ENCODE measurements at places on chromosomes 3 and 15.

GRCh38 chr15:34217587-34218225, 7.1 kb upstream of the EMC4 start:
- no peak for DNase-seq

DNA sequence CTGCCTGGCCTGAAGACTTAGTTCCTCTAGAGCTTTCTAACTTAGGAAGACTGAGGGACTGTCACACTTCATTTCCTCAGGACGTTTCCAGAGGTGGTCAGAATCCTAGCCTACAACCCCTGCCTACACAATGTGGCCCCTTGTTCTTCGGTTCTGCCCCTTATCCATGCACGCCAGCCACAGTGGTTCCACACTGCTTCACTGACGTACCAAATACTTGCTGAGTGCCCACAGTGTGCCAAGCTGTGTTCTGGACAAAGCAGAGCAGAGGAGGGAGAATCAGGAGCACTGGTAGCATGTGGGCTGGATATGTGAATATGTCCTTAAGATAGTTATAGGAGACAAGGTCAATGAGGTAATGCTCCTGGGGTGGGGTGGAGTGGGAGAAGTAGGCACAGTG, 70.5 kb upstream of the SAMMSON start:
- DNase-seq, result no peak

- no peak for DNase-seq
Measured at GRCh38 chr3:162884373-162884772, 1387.8 kb downstream of the OTOL1 start.

GRCh38 chr3:52398670-52399081, 46.2 kb downstream of the SEMA3G start:
- DNase-seq, result no peak

DNA sequence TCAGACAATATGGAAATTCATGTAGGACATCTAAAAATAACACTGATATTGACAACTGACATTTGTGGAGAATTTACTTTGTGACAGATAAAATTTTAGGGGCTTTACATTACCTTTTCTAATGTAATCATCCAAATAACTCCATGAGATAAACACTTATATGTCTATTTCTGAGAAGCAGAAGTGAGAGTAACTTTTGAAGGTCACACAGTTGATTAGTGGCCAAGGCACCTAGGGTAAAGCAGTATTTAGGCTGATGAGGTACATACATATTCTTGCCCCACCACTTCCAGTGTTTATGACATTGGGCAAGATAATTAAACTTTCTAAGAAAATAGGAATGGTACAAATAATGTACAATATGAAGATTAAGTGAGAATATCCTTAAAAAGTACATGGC, 248.4 kb downstream of the CPNE4 start:
- DNase-seq, result no peak

- DNase-seq, result no peak
Measured at GRCh38 chr15:76386178-76386577, 49.6 kb downstream of the ISL2 start.

DNA sequence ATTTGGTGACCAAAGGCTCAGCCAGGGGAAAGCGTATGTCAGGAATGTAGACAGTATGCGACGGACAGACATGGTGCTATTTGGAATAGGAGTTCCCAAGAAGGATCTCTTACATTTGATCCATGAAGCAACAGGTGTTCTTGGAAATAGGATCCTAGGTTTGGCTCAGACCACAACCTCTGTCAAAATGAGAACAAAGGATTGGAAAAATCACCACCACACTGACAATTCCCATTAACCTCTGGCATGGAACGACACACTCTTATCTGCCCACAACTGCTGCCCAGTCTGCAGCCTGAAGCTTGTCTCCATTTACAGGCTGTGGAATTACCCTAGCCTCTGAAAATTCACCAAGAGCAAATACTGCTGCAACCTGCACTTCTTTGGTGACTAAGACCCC, 33.6 kb upstream of the LRRN1 start:
- no peak for DNase-seq

- no peak for DNase-seq
Measured at GRCh38 chr3:170203457-170203856, 18.8 kb upstream of the PRKCI start.

GRCh38 chr15:101501703-101502373, 12.3 kb upstream of the PCSK6 start:
- peak; percentile 40 for DNase-seq

- no peak for DNase-seq
Measured at GRCh38 chr3:134407239-134407625, 33.0 kb upstream of the AMOTL2 start.

GRCh38 chr3:105394177-105394576, 27.5 kb downstream of the ALCAM start:
- DNase-seq, result no peak

DNA sequence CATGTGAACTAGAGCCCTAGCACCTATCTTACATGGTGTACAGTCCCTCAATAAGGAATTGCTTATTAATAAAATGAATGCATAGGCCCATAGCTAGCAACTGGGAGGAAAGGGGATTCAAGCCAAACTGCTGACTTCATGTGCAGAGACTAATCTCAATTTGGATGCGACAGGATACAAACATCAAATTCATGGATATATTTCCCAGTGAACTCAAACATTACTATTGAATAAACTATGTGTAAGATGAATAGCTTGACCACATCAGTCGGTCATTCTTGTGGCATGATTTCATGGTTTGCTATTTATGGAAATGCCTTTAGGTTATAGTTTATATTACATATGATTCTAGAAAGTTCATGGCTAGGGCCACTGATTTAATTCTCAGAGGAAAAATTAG, 268.6 kb upstream of the SLITRK3 start:
- DNase-seq, result no peak

- DNase-seq, result no peak
Measured at GRCh38 chr15:63482874-63483323, 21.5 kb upstream of the USP3 start.

GRCh38 chr3:37924453-37924852, 62.8 kb downstream of the CTDSPL start:
- DNase-seq, result no peak

GRCh38 chr3:113241292-113242095, 30.1 kb downstream of the BOC start:
- DNase-seq, result peak; percentile 54

DNA sequence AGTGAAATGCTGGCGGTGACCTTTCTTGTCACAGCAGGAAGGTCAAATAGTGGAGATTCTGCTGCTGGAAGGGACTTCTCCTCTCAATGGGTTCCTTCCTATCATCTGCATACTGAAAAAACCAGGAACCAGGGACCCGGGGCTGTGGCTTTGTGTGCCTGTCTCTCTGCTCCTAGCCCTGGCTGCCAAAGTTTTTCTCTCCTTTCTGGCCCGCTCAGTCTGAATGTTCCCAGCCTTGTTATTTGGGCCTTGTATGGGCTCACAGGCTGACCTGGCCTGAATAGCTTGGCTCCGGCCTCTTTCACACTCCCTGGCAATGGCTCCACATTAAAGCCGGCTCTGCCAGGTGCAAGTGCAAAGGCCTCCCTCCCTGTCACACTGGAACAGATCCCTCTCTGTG, 94.7 kb downstream of the LRIG1 start:
- DNase-seq, result no peak

- no peak for DNase-seq
Measured at GRCh38 chr3:106560451-106560966, 691.7 kb upstream of the CBLB start.

GRCh38 chr3:171198781-171199472, 172.4 kb upstream of the SLC2A2 start:
- no peak for DNase-seq

DNA sequence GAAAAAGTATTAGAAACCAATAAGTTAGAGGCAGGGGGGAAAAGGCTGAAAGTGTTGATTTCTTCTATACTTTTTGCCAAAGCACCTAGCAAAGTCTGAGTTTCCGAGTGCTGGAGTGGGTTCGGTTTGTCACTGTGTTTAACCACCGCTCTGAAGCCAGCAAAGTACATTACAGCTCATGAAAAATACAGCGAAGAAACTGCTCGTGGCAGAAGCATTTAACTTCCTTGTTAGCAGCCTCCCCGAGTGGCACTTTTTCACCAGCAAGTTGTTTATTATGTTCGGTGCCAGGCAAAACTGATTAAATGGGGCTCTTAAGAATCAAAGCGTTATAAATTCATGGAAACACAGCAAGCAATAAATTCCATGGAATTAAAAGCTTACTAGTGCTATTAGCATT, 313.6 kb downstream of the FOXP1 start:
- DNase-seq, result no peak

GRCh38 chr3:151268267-151269235, 9.8 kb downstream of the P2RY14 start:
- no peak for DNase-seq

- peak; percentile 43 for DNase-seq
Measured at GRCh38 chr15:64749999-64750657, 25.3 kb downstream of the RBPMS2 start.

DNA sequence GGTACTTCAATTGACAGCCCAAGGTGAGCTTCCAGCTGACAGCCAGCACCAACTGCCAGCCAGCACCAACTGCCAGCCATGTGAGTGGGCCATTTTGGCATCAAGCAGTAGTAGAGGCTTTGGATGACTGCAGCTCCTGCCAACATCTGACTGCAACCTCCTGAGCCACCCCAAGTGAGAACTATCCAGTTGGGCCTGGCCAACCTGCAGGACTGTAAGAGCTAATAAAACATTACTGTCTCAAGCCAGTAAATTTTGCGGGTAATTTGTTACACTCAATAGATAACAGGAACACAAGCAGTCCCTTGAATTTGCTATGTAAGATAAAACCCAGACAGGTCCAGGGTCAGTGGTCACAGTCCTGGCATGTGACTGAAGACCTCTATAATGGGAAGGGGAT, 29.7 kb downstream of the EPHB1 start:
- no peak for DNase-seq

DNA sequence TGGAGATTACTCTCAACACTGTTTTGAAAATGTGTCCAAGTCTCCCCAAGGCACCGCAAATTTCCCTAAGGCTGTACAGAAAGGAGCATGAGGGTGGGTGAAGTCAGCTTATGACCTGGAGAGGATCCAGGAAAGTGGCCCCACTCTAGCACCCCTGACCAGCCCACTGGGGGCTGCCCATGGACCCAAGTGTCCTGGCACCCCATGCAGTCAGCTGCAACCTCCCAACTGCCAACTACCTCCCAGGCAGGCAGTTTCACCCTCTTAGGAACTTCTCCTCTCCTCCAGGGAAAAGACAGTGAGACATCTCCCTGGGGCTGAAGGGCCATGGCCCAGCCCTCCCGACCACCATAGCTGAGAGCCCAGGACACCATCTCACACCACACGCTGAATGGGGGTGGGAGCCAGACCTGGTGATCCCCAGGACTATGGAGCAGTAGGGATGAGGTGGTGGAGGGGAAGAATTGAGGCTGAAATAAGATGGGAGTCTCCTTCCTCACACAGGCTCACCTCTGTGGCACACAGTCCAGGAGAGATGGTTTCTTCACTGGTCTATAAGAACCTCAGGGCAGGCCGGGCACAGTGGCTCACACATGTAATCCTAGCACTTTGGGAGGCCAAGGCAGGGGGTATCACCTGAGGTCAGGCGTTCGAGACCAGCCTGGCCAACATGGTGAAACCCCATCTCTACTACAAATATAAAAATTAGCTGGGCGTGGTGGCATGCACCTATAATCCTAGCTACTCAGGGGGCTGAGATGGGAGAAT, 104.4 kb downstream of the DAPK2 start:
- no peak for DNase-seq

DNA sequence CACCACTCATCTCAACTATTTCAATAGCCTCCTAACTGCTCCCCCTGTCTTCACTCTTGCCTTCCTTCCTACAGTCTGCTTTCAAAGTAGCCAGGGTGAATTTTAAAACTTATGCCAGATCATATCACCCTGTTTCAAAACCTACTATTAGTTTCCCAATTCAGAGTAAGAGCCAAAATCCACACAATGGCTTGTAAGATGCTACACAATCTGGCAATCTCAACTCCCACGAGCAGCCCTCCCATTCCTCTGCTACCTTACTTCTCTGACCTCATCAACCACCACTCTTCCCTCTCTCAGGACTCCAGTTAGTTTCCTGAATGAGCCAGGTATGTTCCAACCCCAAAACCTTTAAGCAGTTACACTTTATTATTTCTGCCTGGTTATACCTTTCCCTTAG, 62.5 kb downstream of the VPS13C start:
- no peak for DNase-seq

- no peak for DNase-seq
Measured at GRCh38 chr3:152497457-152497856, 228.7 kb downstream of the MBNL1 start.

DNA sequence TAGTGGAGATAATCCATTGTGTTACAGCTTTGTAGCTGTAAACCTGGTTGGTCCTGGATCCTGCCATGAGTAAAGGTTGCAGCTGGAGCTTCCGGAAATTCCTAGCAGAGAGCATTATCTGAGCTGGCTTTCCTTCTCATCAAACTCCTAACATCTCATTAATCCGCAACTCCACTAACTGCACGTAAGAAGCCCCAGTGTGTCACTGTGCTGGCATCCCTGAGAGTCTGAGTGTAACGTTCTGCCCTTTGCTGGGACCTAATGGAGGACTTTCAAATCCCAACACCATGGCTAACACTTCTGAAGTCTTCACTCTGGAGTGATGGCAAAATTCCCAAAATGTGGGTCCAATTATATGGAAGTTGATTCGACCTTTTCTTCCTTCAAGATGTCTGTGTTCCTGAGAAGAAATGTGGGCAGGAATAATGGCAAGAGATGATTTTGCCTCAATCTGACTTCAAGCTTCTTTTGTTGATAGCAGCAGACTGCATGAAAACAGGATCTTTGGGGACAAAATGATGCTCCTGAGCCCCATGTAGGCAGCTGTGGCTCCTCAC, 9.6 kb upstream of the TRPM1 start:
- DNase-seq, result no peak

DNA sequence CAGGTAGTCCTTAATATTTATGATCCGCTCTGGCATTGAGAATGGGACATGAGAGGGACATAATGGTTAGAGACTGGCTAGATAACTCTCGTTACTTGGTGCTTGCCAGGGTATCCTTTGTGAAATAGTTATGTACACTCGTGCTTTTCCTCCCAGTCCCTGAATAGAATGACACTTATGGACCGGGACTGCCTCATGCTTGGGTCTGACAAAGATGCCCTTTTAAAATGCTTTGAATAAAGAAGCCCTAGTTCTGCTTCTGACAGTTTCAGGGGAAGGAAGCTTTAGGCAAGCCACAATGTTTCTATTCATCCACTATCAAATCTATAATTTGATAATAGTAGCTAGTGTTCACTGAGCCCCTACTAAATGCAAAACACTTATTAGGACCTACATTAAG, 29.4 kb downstream of the POLR2M start:
- DNase-seq, result no peak

DNA sequence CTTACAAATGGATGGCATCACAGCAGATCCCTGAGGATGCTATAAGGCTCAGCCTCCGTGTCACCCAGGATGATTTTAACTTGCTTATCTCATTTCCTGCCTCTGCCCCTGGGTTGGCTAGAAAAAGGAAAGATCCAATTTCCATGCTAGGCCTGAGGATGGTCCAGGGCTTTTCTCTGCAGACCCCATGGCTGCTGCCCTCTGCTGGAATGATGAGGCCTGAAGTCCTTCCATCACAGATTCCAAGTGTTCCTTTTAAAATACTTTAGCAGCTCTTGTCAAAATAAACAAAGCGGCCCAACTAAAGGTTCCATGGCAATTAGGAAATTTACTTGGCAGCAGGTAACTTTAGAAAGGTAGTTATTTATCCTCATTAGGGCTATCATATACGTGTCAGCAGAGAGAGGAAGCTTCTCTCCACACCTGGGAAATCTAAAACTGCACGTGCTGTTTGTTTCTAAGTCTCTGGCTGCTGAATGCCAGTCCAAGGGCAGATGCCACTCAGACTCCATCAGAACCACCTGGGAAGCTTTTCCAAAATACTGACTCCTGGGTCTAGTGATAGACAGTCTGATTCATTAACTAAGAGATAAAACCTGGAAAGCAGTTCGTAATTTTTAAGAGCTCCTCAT, 401.9 kb upstream of the IL12A start:
- DNase-seq, result peak; percentile 62

All from glutamatergic neuron (in vitro differentiated cells).